GM12892 (cell line): ENCODE measurements at places on chromosomes 2 and 18.

DNA sequence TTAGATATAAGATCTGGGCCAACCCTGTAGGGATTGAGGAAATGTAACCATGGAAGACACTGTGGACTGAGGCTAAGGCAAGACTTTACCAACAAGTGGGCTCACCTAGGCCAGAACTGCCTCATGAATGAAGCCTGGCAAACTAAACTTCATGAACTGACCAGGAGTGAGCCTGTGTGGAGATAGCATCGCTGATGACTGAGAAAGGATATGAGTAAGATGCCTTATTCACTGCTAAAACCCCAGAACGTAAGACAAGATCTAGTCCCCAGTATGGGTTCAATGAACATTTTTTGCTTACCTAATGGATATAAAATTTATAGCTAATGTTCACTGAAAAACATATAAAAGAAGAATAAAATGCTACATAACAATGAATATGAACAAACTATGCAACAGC lies 399.8 kb downstream of the SATB2 start:
- DNase-seq: no peak

- no peak for DNase-seq
Observed at GRCh38 chr2:105384861-105385260, 14.0 kb downstream of the FHL2 start.

DNA sequence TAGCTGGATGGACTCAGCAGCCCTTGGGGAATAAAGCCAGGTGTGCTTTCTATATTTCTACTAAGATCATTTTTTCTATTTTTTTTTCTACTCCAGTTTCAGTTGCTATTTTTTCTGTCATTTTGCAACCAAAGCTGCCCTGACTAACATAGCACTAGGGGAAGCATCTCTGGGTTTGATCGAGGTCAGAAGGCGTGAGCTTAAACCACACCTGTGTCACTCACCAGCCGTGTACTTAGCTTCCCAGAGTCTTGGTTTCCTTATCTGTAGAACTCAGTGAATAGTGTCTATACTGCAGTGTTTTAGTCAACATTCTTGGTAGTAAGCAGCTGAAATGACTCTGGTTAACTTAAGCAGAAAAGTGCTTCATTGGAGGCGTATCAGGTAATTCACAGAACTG lies 489.6 kb upstream of the SPRED2 start:
- no peak for DNase-seq

GRCh38 chr2:239443666-239444567 lies 43.1 kb upstream of the HDAC4 start:
- DNase-seq: no peak

- DNase-seq: no peak
Observed at GRCh38 chr2:177733322-177733855, 339.2 kb downstream of the PDE11A start.

DNA sequence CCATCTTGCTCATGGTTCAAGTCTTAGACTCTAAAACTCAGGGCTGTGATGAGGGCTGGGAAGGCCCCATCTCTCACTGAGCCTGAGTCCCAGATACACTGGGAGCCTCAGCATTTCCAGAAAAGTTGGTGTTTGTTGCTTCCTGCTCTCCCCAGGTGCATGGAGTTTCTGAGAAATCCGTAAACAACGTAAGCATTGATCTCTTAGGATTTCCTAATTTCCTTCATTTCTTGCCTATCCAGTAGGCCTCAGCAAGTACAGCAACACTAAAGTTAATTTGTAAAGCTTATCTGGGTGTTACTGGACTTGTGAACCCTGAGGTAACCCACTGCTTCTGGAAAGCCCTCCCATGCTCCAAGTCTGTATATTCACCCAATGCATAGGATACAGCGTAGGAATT lies 199.4 kb upstream of the SIX3 start:
- DNase-seq: no peak

GRCh38 chr2:10977621-10978020 lies 65.9 kb downstream of the KCNF1 start:
- no peak for DNase-seq

DNA sequence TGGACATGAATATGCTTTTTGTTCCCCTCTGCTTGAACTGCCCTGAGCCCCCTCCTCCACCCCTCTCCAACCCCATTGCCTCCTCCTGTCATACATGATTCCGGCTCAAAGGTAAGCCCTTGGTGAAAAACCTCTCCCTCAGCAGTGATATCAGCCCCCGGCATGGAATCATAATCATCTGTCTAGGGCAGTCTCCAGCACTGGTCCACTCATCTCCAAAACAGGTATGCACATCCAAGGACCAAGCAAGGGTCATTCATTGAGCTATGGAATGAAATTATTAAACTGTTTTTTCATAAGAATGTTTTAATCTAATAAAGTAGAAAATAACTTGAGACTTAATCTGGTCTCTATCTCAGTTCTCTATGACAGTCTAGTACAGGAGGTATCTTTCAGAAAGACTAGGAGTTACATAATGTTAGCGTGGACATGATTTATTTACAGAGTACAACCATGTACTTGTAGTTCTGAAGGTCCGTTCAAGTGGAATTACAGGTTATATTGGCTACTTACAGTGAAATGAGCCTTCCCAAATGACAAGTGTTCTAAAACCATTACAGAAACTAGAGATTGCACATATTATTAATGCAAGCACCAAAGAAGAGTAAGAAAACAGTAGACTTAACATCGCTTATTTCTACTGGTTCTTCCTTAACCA lies 75.2 kb downstream of the ACVR1 start:
- DNase-seq: no peak

- DNase-seq: no peak
Observed at GRCh38 chr18:27253571-27253970, 68.5 kb upstream of the CHST9 start.

GRCh38 chr18:58975296-58975695 lies 110.6 kb downstream of the ZNF532 start:
- no peak for DNase-seq

- DNase-seq: no peak
Observed at GRCh38 chr18:28204154-28204553, 27.2 kb upstream of the CDH2 start.

- no peak for DNase-seq
Observed at GRCh38 chr2:221851531-221852045, 279.5 kb upstream of the EPHA4 start.
